Hepatic stellate cell (primary cell): ENCODE measurements at places on chromosomes 5 and 9.

GRCh38 chr9:79610791-79611614, 39.2 kb downstream of the TLE4 start:
- peak; percentile 33 for DNase-seq

GRCh38 chr5:158832096-158832685, 267.5 kb downstream of the EBF1 start:
- no peak for DNase-seq

GRCh38 chr5:149403923-149404745, 25.0 kb upstream of the IL17B start:
- DNase-seq = peak; percentile 74

DNA sequence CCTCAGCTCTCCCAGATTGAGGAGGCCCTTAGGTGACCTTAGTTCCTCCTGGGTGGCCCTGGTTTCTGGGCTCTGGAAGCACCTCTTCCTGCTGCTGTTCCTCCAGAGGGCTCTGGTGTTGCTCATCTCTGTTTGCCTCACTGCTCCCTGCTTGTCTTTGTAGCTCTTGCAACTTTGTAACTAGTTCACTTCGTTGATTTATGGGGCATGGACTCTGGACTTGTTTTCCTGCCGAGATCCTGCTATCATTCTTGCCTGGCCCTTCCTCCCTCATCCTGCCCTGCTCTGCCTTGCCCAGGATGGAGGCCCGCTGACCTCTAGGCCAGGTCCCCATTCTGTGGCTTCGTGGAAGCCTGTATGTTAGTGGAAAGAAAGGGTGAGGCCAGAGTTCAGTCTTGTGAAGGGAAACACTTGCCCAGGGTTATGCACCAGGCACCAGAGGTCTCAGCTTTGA, 169.3 kb downstream of the MACROH2A1 start:
- DNase-seq = no peak

GRCh38 chr9:92173318-92173717, 58.1 kb upstream of the SPTLC1 start:
- no peak for DNase-seq

- no peak for DNase-seq
These were observed 66.7 kb downstream of the SMIM23 start for GRCh38 chr5:171852255-171852681.

- DNase-seq = no peak
These were observed 306.4 kb downstream of the ZSWIM6 start for GRCh38 chr5:61638476-61638875.

GRCh38 chr5:76818844-76819831, at the start of gene F2RL1:
F2RL1 (plus strand) TSS chr5:76819030; CDS start chr5:76819183, 153 bp downstream.
- peak; percentile 66 for DNase-seq

- DNase-seq = no peak
These were observed 58.2 kb downstream of the CAMSAP1 start for GRCh38 chr9:135849181-135849580.

DNA sequence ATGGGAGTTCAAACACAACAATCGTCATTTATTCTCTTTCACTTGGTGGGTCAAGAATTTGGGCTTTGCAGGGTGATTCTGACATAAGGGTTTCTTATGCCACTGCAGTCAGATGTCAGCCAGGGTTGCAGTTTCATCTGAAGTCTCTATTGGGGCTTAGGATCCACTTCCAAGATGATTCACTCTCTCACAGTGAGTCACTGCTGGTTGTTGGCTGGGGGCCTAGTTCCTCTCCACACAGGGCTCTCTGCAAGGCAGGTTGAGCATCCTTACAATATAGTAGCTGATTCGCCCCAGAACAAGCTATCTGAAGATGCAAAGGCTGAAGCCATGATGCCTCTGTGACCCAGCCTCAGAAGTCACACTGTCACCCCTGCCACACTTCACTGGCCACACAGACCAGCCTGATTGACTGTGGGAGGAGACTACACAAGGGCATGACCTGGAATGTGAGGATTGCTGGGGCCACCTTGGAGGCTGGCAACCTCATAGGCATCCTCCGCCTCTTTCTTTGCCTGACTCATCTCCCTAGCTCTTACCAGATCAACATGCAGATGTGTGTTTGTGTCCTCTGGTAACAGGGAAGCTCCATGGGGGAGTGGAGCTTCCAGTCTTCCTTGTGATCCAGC, 4.5 kb upstream of the CARD19 start:
- peak; percentile 64 for DNase-seq

GRCh38 chr5:74673011-74673790, 11.8 kb upstream of the HEXB start:
- peak; percentile 31 for DNase-seq

- DNase-seq = no peak
These were observed 35.2 kb downstream of the MACIR start for GRCh38 chr5:103293719-103294118.

DNA sequence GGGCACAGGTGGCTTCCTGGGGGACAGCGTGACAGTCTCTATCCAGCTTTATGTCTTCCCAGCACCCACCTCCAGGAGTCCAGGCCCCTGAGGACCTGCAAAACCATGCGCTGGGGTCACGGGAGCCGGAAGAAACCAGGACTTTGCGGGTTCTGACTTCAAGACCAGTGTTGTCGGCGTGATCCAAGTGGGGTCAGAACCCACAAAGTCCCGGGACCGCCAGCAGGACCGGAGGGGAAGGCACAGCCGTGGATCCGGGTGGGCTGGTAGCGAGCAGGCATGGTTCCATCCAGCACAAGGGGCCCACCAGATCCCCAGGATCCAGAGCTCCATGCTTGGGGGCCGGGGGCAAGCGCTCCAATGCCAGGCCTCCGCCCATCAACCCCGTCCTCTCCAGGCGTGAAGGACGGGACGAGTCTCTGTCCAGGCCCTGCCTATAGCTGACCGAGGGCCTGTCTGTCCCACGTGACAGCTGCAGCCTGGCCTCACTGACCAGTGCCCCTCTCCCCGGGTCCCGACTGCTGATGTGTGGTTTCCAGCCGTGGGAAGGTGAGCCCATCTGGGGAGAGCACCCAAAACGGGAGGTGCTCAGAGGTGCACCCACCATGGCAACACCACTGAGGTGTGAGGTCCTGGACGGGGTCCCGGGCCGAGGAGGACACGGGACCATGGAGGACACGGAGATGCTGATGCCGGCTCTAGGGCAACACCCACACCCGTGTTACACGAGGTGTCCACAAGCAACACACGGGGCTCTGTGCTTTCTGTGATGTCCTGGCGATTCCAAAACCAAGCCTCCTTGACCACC, 48.9 kb downstream of the SLC12A7 start:
- DNase-seq = no peak

- no peak for DNase-seq
These were observed 519.3 kb upstream of the PTGER4 start for GRCh38 chr5:40160435-40160834.

GRCh38 chr9:91061506-91061905, 259.9 kb downstream of the SYK start:
- DNase-seq = no peak

- no peak for DNase-seq
These were observed 25.7 kb downstream of the C9orf85 start for GRCh38 chr9:71937070-71937625.

GRCh38 chr5:4511996-4512656, 628.0 kb upstream of the ADAMTS16 start:
- DNase-seq = no peak

- DNase-seq = no peak
These were observed 168.5 kb downstream of the ACTL7B start for GRCh38 chr9:108687006-108687987.

DNA sequence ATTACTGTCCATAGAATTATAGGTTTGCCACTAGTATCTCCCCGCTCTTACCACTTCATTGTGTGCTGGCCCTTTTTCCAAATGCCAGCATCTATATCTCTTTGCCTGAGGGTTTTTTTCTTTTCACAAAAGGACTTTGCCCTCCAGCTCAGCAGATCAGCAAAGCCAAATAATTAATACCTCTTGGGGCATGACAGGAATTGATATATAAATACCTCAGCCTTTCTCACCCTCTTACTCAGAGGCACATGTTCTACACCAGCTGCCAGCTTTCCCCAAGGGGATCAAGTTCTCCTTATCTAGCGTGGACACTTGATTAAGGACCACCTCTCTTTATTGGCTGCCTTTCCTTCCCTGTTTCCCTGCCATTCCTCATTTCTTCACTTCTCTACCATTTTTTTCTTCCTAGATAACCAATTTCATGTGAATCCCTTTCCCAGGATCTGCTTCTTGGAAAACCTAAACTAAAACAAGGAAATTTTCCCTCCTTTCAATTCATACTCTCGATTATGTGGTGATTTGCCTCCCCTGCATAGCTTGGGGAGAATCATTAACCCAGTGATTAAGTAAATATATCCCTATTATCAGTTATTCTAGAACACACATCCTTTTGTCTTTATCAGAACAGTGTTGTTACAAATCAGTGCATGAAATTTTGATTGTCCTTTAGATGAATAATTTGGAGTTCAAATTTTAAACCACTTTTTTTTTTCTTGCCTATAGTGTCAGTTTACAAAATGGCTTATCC, 6.9 kb upstream of the NUDT12 start:
- DNase-seq = no peak

DNA sequence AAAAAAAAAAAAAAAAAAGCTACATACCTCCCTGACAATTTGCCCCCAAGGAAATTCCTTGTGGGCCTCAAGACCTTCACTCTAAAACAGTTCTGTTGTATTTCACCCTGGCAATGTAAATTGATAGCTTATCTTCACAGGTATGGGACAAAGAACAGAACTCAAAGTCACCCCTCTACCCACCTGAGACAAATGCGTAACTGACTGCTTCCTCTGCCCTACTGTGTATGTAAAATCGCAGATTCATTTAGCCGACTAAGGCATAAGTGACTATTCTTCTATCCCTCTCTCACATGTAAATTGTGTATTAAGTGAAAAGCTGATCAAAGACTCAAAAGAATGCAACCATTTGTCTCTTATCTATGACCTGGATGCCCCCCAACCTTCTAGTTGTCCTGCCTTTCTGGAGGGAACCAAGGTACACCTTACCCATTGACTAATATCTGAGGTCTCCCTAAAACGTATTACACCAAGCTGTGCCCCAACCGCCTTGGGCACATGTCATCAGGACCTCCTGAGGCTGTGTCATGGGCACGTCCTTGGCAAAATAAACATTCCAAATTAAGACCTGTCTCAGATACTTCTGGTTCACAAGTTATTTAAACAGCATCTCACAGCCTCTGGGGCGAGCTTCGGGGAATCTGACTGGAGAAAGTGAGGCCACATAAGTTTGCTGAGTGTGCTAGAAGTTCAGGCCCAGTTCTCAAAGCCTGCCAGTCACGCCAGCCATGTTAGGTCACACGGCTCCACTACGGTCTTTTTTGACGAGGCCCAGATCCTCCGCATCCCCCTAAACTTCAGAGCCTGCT, 954 bp downstream of the TBCA start:
- no peak for DNase-seq

GRCh38 chr9:92512622-92513021, 23.2 kb downstream of the ECM2 start:
- no peak for DNase-seq

GRCh38 chr5:125059255-125060002, 313.0 kb upstream of the ZNF608 start:
- DNase-seq = no peak

DNA sequence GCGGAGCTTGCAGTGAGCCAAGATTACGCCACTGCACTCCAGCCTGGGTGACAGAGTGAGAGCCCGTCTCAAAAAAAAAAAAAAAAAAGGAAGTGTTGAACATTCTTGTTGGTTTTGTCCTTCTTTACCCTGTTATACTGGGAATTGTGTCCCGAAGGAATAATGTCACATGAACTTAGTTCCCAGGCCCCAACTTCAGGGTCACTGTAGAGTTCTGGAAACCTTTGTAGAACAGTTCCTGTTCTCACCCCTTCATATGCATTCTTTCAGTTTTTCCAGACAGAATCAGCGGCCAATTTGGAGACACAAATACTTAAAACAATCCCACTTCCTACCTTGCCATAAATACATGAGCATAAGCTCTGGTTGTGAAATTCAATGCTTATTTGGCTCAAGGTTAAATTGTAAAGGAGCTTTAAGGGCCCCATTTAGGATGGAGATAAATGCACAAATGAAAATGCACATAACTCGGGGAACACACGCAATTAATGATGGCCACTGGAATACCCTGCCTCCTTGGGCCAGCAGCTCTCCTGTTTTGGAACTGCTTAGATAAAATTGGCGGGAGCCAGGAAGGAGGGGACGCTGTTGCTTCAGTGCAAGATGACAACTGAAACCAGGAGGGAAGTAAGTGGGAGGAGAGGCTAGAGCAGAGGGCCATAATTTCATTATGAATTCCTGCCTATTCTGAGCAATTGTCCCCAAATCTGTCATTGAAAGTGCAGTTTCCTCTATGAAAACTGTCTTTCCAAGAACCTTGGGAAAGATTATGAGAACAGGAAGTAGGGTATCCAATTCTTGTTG, 153.7 kb downstream of the FGF1 start:
- DNase-seq = no peak

DNA sequence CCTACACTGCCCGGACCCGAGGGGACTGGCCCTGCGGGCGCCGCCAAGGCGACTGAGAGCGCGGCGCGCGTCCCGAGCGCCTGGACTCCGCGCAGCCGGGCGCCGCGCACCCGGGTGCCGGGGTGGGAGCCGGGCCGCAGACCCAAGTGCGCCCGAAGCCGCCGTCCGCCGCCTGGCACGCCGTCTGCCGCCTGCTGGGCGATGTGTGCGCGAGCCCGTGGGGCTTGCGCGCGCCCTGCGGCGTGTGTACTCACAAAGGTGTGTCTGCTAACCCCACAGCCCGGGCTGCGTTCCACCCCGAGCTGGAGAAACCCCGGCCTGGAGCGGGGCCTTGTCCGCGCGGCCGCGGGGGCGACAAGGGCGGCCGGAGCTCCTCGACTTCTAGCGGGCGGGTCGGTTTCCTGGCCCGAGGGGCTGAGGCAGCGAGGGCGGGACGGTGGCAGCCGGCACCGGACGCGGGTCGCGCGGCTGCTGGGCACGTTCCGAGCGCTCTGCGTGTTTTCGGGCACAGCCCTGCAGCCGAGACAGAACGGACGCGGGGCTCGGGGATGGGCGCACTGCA, 1.1 kb upstream of the ZSWIM6 start:
- DNase-seq = peak; percentile 67

- no peak for DNase-seq
These were observed 24.3 kb upstream of the FUBP3 start for GRCh38 chr9:130555061-130555460.

GRCh38 chr9:9112001-9112720, 1312.6 kb upstream of the DMAC1 start:
- no peak for DNase-seq

GRCh38 chr5:160466116-160466515, 44.5 kb downstream of the PTTG1 start:
- DNase-seq = no peak

GRCh38 chr5:116379306-116379705, 195.3 kb downstream of the SEMA6A start:
- no peak for DNase-seq

DNA sequence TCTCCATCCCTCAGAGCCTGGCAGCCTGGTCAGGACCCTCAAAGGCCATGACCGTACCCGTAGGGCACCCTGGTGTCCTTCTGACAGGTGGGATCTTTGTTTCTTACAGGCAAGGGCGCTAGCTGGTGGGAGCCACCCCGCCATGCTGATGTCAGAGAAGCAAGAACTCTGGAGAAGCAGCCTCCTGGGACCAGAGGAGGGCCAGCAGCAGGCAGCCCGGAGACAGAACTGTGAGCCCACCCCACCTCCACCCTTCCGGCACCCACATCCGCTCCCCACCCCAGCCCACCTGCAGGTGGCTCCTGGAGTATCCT, 42.2 kb upstream of the IL17B start:
- DNase-seq = no peak

GRCh38 chr9:32260151-32260862, 124.1 kb upstream of the ACO1 start:
- no peak for DNase-seq

GRCh38 chr5:156376751-156377150, 49.8 kb downstream of the SGCD start:
- no peak for DNase-seq
